ENCODE measurements at places on chromosomes 5 and 9. TPM values are rescaled to one million over a fixed set of nuclear protein-coding genes. Genes with fewer than 3 reads are reported as not detected.

- no peak for DNase-seq
Observed at GRCh38 chr9:82600536-82601292, 462.2 kb downstream of the RASEF start.

DNA sequence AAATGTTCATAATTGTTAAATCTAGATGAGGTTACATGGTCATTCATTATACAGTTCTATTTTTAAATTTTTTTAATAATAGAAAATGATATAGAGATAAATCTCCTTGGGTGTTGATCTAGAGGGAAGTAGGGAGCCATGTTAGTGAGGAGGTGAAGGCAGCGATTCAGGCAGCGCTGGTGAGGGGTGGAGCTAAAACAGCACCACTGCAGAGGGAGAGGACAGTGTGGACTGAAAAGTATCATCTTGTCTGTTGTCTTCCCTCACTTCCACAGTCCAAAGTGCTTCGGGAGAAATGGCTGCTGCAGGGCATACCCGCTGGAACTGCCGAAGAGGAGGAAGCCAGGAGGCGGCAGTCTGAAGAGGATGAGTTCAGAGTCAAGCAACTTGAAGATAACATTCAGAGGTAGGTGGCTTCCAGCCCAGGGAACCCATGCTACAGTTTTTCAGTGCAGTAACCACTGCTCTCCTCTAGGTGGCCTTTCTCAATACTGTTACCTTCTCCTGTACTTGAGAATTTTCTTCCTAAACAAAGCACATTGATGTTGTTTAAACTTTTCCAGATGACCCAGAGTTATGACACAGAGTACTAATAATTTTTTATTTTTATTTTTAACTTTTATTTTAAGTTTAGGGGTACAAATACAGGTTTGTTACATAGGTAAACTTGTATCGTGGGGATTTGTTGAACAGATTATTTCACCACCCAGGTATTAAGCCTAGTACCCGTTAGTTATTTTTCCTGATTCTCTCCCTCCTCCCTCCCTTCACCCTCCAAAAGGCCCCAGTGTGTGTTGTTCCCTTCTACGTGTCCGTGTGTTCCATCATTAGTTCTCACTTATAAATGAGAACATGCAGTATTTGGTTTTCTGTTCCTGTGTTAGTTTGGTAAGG is 100.5 kb downstream of the PALM2AKAP2 start:
- DNase-seq: no peak

DNA sequence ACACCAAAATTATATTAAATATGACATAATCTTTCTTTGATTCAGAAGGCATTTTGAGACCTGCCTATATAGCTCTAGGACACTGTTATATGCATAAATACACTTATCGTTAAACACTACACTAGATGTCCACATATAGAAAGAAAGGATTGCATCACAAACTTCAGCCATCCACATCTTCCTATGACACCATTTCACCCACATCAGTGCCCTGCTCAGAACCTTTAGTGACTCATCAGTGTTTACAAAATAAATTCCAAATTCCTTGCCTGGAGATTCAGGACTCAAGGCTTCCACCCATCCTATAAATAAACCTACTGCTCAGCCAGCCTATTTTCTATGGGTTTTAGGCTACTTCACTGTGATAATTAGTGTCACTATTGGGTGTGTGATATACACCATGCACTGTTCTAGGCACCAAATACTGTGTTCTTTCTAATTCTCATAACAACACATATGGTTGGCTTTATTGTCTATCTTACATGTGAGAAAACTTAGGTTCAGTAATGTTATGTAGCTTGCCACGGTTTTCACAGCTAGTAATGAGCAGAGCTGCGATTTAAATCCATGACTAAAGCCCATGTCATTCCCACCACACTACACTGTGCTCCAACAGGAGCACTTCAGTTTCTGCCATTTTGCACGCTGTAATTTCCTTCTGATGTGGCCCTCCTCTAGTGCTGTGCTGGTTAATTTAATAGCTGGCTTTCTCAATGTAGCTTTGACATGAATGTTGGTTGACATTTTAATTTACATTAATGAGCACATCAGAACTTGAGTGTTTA is 103.3 kb downstream of the SREK1 start:
- no peak for DNase-seq

- no peak for DNase-seq
Observed at GRCh38 chr9:133448487-133448972, 11.2 kb upstream of the CACFD1 start.

- no peak for DNase-seq
Observed at GRCh38 chr9:91208419-91208745, 153.3 kb downstream of the AUH start.

- no peak for DNase-seq
Observed at GRCh38 chr5:98464737-98465330, 308.6 kb upstream of the RGMB start.

DNA sequence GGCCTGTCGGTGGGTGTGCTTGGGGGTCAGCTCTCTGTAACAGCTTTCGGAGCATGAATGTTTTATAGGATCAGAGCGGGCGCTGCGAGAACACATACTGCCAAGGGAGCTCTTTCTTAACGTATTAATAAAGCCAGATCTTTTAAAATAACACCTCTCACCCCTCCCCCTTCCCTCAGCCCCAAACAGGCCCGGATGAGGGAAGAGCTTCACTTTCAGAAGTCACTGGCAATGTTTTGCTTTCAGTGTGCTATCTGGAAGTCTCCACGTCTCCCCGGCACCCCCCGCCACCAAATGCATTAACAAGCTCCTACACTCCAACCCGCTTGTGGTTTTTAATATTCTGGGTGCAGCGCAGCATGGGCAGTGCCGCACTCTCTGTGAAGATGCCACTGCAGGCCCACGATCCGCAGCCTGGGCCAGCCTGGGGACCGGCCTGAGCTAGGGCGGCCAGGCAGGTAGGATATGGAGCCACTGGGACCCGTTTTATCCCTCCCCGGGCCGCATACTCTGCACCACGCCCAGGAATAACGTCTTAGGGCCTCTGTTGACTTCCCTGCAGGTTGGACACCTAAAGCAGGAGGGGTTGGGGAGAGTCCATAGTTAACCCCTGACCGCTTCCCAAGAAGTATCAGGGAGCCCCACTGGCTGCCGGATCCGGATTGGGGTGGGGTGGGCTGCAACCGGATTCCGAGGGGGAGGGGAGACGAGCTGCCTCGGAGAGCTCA is 12.6 kb downstream of the NR2F1 start:
- no peak for DNase-seq

- no peak for DNase-seq
Observed at GRCh38 chr5:458547-459353, 15.8 kb downstream of the EXOC3 start.

- no peak for DNase-seq
Observed at GRCh38 chr5:135246923-135247795, 151.9 kb downstream of the MACROH2A1 start.

GRCh38 chr9:109171926-109172325 is 4.9 kb upstream of the FRRS1L start:
- DNase-seq: no peak

The DRD1 gene
- total RNA-seq: not detected
